ENCODE measurements at places on chromosomes 3 and 15.

- no peak for DNase-seq
These were observed 26.7 kb upstream of the FBN1 start for GRCh38 chr15:48672206-48672605.

DNA sequence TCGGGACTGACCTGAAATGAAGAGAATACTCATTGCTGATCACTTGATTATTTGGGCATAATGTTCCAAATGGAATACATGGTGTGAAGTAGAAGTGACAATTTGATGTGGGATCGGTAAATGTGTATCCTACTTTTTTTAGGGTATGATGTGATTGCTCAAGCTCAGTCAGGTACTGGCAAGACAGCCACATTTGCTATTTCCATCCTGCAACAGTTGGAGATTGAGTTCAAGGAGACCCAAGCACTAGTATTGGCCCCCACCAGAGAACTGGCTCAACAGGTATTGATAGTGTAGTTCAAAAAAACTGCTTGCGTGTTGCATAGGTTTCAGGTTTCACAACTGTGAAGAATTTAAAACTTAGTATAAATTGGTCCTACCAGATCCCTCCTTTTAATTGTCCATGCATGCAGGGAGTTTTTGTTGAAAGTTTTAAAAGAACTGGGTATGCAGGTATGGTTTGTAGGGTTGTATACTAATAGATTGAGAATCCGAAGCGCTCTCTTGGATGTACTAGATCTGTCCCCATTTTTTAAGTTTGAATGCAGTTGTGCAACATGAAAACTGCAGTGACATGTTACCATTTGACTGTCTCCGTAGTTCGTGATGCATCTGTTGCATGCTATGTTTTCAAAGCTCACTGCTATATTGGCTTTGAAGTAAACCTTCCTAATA, 1.6 kb downstream of the EIF4A2 start:
- DNase-seq, result no peak

GRCh38 chr15:68725736-68726135, 95.0 kb downstream of the ANP32A start:
- DNase-seq, result peak; percentile 36

GRCh38 chr15:51802593-51802992, 26.9 kb upstream of the TMOD3 start:
- DNase-seq, result no peak

DNA sequence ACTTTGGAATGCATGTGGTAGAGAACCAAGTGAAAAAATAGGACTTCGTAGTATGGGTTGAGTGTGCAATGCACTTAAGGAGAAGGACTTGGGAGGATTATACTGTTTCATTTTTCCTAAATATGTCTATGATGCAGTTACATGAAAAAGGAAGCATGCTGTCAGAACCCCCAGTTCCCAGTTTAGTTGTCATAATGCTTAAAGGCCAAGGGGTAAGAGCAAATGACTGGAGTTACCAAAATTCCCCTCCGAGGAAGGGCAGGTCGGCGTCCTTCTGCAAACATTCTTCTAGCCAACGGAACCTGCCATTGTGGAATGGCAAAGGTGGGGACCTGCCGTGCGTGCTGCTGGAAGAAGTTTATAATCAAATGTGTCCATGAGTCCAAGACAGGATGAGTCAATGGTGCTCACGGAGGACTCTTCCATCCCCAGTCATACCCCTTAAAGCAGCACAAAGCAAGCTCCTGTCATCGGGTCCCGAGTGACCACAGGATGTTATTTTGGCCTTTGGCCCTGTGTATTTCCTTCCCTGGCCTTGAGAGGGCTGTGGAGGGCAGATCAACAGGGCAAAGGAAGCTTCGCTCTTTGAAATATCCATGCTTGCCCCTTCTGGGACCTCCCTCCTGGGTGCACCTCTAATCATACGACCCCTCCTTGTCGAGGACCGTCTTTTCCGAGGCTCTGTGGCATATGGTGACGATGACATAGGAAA, 93.2 kb downstream of the SLCO3A1 start:
- DNase-seq, result no peak

DNA sequence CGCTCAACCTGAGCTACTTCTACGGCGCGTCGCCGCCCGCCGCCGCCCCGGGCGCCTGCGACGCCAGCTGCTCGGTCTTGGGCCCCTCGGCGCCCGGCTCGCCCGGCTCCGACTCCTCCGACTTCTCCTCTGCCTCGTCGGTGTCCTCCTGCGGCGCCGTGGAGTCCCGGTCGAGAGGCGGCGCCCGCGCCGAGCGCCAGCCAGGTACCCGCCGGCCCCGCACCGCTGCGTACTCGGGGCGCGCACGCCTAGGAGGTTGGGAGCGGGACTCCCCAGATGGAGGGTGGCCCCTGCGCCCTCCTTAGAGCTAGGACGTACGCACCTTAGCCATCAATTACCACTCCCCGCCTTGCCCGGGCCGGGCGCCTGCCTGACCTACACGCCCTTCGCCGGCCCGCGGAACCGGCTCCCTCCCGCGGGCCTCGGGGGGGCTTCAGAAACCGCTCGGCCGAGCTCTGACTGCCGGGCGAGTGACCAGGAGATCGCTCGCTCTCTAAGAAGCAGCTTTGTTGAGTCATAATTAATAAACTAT, 466 bp downstream of the NFKBIZ start:
- DNase-seq, result no peak

GRCh38 chr3:181730934-181731333, 19.2 kb downstream of the SOX2 start:
- DNase-seq, result no peak

DNA sequence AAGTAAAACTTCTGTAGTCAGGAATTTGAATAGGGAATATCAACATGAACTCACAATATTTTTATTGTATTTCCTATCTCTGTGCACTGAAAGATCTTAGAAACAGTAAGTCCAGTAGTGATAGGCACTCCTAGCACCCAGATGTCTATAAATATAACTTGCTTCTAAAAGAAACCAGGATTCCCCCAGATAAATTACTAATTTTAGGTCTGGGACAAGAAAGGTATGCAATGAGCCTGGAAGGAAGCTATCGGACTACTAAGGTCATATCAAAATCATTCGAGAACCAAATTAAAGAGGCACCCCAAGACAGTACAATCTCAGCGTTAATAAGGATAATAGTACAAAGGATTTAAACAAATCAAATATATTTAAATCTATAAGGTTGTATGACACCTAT, 47.4 kb downstream of the CLDN18 start:
- no peak for DNase-seq

DNA sequence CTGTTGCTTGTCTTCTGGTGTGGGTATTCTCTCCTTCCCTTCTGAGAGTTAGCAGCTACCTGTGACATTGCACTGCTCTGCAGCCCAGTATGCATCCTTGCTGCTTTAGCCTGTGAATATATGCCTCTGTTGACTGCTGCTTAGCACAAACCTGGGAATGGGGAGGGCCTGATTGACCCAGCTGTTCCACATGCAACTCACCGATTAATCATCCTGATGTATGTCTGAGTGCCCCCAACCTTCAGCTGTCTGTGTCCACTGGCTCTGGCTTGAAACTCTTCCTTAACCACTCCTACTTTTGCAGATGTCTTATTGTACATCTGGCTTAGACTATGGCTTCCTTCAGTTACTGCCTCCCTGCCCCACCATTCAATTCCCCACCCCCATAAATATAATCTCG, 119.1 kb downstream of the RASA2 start:
- peak; percentile 8 for DNase-seq

GRCh38 chr3:197367081-197367780, 68.8 kb upstream of the DLG1 start:
- DNase-seq, result peak; percentile 90

- DNase-seq, result no peak
These were observed 601.9 kb upstream of the TGFBR2 start for GRCh38 chr3:30004481-30004880.

DNA sequence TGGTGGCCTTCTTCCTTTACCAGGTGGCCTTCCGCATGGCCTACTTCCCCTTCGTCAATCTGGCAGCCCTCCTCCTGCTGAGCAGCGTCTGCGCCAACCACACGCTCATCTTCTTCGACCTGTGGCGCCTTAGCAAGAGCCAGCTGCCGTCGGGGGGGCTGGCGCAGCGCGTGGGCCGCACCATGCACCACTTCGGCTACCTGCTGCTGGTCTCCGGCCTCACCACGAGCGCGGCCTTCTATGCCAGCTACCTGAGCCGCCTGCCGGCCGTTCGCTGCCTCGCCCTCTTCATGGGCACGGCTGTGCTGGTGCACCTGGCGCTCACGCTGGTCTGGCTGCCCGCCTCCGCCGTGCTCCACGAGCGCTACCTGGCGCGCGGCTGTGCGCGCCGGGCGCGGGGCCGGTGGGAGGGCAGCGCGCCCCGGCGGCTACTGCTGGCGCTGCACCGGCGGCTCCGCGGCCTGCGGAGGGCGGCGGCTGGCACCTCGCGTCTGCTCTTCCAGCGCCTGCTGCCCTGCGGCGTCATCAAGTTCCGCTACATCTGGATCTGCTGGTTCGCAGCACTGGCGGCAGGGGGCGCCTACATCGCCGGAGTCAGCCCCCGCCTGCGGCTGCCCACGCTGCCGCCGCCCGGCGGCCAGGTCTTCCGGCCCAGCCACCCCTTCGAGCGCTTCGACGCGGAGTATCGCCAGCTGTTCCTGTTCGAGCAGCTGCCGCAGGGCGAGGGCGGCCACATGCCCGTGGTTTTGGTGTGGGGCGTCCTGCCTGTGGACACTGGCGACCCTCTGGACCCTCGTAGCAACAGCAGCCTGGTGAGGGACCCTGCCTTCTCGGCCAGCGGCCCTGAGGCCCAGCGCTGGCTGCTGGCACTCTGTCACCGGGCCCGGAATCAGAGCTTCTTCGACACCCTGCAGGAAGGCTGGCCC, 9.9 kb downstream of the DISP2 start:
- DNase-seq, result peak; percentile 78

DNA sequence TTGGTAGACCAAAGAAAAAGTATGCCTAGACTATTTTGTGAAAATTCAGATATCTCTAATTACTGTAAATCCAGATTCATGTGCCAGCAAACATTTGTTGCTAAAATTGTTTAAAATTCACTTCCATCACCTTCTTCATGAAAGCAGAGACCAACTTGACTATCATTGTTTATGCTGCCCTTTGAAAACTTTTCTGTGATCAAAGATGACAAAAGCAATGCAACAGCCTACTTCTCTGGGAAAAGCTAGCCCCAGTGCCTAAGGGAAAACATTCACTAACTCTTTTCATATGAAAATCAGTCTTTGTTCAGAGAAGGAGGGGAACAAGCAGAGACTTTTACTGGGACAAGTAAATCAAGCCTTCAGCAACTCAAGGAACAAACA, 178.0 kb upstream of the P2RY1 start:
- no peak for DNase-seq

DNA sequence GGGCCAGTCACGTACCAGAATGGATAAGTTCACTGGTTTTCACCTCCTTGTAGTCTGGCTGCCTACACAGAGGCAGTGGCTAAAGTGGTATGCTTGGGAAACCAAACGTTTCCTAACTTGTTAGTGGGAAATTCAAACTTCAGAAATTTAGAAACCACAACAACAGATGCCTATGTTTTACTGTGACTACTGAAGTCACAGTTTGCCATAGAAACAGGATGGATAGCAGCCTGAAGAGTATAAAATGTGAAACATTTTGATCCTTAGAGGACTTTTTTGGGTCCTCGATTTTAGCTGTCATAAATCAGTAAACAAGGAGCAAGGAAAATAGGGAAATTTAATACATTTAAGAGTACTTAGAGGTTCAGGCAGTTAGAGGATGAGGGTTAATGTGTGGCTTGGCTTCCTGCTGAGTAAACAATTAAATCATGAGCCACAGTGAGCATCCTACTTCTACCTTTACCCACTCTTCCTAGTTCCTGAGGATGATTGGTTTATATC, 48.6 kb downstream of the CMSS1 start:
- DNase-seq, result peak; percentile 76

DNA sequence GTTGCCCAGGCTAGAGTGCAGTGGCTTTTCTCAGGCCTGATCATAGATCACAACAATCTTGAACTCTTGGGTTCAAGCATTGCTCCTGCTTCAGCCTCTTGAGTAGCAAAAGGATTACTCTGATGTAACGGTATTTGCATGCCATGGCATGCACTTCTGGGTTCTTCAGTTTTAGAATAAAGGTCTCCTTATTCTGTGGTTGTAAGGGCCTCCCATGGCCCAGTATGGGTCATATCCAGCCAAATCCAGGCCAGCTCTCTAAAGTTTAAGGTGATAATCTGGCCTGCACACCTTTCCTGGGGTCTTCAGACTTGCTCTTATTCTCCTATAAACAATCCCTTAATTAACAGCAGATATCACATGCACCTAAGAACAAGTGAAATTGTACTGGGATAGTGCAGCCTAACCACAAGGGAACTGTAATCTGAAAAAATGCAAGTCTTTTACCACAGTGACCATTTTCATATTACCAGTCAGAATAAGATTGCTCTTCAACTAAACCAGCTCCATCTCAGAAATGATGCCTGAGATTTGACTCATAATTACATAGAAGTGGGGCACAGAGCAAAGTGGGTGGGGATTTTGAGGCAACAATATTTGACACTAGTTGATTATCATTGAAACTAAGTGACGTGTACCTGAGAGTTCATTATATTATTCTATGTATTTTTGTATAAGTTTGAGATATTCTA, 25.4 kb downstream of the COMMD2 start:
- peak; percentile 58 for DNase-seq

DNA sequence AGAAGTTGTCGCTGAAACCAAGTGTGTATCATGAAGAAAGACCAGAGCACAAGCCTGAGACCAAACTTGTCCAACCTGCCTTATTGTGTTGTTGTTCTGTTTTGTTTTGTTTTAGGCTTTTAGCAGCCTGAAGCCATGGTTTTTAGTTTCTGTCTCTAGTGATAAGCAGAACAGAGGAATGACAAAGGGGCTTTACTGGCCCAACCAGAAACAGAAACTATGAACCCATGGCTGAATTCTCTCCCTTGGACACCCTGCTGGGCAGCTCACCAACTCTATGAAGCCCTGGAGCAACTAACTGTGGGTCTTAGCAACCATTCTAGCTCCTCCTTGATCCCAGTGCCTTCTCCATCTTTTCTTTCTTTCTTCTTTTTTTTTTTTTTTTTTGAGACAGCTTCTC, 30.3 kb downstream of the HCLS1 start:
- no peak for DNase-seq

DNA sequence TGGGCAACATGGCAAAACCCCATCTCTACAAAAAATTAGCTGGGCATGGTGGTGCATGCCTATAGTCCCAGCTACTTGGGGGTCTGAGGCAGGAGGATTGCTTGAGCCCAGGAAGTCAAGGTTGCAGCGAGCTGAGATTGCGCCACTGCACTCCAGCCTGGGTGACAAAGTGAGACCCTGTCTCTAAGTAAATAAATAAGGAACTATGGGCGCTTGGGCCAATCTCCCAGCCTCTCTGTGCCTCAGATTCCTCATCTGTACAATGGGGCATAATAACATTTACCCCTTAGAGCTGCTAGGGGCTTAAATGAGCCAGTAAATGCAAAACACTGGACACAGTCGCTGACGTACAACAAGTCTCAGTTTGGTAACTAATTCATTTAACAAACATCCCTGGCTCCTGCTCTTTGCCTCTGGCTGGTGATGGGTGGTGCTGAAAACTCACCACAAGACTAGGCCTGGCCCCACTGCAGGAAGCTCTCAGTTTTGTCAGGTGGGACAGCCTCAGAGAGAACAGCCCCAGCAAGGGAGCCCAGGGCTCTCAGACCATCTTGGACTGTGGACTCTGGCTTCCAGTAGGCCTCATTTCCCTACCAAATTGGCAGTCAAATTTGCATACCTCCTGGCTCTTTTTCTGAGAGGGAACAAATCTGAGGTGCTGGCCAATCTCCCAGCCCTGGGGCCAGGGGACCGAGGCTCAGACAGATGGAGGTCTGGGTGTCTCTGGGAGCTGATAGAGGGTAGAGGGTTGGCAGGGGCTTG, 6.4 kb upstream of the TBC1D2B start:
- no peak for DNase-seq

GRCh38 chr15:56992725-56993124, 74.3 kb downstream of the TCF12 start:
- DNase-seq, result no peak

Data from fibroblast of upper back skin (primary cell).